ENCODE measurements at places on chromosomes 6 and 20.

GRCh38 chr20:51023617-51024155 is 779 bp upstream of the KCNG1 start:
- DNase-seq, result no peak

GRCh38 chr6:14660806-14661579 is 543.4 kb downstream of the CD83 start:
- DNase-seq, result no peak

DNA sequence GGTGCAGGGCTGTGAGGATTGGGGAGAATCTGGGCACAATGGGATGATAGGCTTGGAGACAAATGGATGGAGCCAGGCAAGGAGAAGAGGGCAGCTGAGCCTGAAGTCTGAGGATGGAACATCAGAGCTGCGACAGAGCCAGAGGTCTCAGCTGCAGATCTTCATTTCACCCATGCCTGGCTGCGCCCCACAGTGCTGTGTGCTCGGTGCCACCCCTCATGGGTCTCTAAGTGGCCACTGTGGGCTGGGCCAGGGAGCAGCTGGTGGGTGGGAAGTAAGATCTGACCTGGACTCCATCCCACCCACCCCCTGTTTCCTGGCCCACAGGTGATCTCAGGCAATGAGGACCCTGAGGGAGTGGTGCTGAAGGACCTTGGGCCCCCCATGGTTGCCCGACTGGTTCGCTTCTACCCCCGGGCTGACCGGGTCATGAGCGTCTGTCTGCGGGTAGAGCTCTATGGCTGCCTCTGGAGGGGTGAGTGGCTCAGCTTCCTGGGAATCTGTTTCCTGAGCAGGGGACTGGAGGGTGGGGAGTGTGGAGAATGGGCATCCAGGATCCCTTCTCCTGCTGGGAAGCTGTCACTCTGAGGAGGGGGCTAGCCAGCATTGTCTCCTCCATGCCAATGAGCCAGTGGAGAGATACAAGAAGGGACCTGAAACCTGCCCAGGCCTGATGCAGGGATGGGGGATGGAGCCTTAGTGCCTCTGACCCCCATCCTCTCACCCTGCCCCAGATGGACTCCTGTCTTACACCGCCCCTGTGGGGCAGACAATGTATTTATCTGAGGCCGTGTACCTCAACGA is 6.5 kb downstream of the DDR1 start:
- DNase-seq, result no peak

DNA sequence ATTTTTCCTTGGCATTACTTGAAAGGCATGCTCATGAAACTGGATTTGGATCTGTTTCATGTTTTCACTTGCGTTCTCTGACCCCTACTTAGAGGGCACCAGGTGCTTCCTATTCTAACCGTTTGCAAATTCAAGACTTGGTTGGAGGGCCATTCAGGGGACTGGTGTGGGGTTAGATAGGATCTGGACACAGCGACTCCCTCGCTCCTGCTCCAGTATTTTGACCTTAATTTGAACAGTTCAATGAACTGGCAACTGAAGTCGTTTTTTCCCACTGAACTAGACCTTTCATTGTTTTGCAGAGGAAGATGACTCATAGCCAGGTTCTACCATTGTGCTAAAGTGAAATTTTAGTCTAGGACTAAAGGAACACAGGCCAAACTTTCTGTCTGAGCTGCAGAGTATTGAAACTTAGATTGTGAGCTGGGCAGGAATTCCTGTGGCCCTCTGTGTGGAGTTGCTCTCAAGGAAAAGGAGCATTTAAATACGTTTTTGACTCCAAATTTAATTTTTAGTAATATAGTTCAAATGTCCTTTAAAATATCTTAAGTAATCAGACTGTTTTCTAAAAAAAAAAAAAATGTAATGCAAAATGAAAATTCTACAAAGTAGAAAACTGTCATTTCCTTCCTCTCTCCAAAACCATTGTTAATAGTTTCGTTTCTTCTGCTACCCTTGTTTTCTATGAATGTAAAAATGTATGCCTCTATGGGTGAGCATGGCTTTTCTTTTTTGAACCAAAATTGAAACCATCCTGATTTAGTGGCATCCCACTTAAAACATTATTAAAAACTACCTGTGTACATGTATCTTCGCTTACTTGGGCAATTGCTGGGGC is 64.8 kb downstream of the UTRN start:
- no peak for DNase-seq

DNA sequence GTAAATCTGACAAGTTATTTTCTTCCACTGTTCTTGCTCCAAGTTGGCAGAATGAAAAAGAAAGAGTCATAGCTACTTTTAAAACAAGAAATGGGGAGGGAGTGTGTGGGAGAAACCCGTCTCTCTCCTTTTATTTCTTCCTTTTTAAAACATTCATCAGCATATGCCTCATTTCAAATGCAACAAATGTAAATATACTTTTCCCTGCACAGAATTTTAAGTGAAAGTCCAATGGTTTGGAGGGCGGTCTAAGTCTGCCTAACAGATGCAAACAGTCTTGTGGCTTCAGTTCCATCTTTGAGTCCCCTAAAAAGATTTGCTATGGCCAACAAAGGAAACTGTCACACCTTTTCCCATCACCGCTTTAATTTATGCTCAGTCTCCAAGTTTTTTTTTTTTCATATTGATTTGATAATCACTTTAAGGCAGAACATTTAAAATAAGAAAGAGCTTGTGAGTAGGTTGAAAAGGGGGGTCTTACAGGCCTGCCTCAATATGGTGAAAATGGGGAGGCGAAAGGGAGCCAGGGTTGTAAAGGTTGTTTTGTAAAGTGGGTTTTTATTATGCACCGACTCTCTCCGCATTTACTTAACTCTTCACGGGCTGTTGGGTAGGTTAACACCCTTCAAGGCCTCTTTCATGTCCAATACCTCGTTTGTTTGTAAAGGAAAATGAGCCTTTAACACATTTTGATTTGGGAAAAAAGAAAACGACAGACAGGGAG is 4.6 kb downstream of the TFAP2D start:
- no peak for DNase-seq
